ENCODE measurements at places on chromosomes 12 and 14. TPM values are rescaled to one million over a fixed set of nuclear protein-coding genes. Genes with fewer than 3 reads are reported as not detected.

Gene MYH7
- not detected for total RNA-seq

- H3K27ac ChIP-seq: peak overlapping the region; percentile 36
- peaks cover 58% of the 10 kb centered on the region for H3K4me1 ChIP-seq
- H3K4me3 ChIP-seq: no peak overlapping the region
- peaks cover 5% of the 10 kb centered on the region for H3K36me3 ChIP-seq
Observed at GRCh38 chr14:54776361-54777001, 126.1 kb downstream of the GCH1 start.

DNA sequence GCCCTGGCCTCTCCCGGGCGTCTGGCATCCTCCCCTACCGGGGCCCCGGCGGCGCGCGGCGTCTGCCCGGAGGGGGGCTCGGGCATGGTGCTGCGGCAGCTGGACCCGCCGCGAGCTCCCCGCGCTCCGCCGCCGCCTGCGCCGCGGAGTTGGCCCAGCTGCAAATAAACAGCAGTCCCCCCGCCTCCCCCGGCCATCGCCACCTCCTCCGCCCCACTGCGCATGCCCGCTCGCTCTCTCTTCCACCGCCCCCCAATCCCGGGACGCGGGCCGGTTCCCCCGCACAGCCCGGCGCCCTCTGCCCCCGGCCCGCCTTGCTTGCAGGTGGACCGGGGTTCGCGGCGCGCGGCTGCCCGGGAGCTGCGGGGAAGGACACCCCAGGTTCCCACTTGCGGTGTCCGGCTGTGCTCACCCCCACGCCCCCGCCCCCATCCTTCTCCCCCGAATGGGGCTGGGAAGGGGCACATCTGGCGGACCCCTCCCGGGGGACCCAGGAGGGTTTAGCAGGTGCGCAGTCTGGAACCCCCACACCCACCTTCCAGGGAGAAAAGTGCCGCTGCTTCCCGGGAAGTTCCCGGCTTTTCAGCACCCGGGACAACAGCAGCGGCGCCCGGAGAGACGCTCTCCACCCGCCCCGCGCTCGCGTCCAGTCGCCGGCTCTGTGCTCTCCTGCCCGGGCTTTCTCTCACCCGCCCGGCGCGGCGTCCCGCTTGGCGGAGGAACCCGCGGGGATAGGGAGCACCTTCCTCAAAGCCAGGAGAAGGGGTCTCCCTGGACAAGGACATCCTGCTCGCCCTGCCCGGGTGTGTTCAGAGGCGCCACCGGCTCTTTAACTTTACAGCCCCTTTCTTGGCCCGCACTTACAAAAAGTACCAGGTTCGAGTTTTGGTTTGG, at the start of gene TMTC1:
TSS of gene TMTC1 (minus strand) at position 170 of the 894 bp plus-strand sequence. CDS start 191 bp downstream, outside the sequence.
- peak within 1 kb of the TSS; percentile 90 for H3K27ac ChIP-seq
- H3K36me3 ChIP-seq: no peaks in the 10 kb centered on the region
- DNase-seq: peak; percentile 82
- peaks cover 13% of the 10 kb centered on the region for H3K27me3 ChIP-seq
- peak within 1 kb of the TSS; percentile 83 for H3K4me3 ChIP-seq

Gene TAS2R19
- 11.1 TPM for total RNA-seq

Gene CLEC4D
- total RNA-seq: 18.5 TPM

Gene RPL10L
- total RNA-seq: not detected

DNA sequence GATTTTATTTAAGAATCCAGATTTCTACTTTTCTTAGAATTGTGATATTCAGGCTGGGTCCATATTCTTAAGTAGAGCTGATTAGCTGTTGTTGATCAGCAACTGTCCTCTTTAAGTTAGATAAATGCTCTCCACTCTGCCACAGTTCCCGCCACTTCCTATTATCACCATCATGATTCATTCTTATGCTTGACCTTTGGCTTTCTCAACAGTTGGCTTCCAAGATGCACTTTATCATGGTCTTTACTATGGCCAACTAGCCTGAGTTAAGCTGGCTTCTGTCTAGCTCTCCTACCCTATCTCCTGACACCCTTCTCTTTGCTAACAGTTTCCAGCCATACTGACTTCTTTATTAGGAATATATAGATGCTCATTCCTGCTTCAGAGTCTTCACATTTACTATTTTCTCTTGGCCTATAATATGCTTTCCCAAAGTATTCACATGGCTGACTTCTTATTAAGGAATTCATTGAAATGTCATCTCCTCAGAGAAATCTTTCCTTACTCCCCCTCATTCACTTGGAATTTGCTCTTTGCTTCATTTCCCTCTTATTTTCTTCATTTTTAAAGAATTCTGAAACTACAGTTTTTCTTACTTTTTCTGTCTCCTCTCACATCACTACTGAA, 149.0 kb upstream of the IGF1 start:
- no peaks in the 10 kb centered on the region for H3K27me3 ChIP-seq
- no peak overlapping the region for H3K27ac ChIP-seq
- no peaks in the 10 kb centered on the region for H3K36me3 ChIP-seq
- no peak overlapping the region for H3K4me3 ChIP-seq

Gene SYNDIG1L
- total RNA-seq: 0.46 TPM

- H3K4me3 ChIP-seq: no peak overlapping the region
- peaks cover 46% of the 10 kb centered on the region for H3K36me3 ChIP-seq
- DNase-seq: no peak
- H3K27me3 ChIP-seq: no peaks in the 10 kb centered on the region
Observed at GRCh38 chr12:94320109-94320508, 139.6 kb downstream of the CEP83 start.

Data from spleen (tissue), 13 donors.